ENCODE measurements at places on chromosomes 16 and 17.

GRCh38 chr16:73053364-73054124 is 5.6 kb upstream of the ZFHX3 start:
- no peak for DNase-seq

- DNase-seq: no peak
Observed at GRCh38 chr16:14641926-14642325, 9.2 kb downstream of the BFAR start.

DNA sequence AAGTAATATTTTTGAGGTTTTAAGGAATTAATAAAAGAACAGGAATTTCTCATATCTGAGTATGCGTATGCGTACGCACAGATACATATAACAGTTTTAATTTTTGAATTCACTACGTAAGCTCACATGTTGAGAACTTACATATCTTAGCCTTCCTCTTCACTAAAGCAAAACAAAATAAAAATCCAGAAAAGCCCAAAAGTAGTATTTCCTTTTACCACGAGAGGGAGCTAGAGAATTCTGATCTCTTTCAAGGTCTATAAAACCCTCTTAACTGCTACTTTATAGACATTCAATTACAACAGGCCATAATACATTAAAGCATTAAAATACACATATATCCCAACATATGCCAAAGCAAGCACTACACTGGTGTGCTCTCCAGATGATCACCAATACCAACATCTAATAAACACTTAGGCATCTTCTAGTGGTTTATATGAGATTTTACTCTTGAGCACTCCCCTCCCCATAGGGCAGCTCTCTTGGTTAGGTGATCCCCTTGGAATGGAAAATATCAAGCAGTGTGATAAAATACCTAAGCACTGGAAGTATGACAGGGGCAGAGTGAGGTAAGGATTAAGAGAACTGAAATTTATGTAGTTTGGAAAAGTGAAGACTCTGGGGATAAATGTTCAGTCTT is 94.0 kb downstream of the SKAP1 start:
- DNase-seq: peak; percentile 16

DNA sequence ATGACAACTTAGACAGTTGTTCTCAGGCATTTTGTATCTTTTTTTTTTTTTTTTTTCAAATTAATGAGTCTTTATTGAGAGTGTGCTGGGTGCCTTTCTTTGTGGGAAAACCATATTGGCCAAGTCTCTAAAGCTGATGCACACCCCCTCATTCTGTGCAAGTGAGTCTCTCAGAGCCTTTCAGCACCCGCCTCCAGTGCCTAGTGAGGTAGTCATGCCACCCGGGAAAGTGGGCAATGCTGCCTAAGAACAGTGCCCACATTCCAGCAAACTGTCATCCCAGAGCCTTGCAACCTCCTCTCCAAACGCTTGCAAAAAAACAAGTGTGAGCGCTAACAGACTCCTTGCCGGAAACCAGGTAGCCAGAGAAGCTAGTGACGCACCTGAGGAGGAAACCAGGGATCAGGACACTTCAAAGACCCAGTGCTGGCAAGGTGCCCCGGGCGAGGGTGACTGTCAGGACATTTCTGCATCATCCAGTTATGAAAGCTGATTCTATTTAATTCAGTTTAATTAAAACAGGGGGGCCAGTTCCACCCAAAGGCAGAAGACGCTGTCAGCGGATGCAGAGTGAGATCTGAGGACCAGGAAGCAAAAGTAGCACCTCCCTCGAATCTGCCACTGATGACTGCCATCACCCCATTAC is 34.9 kb downstream of the SMARCE1 start:
- peak; percentile 25 for DNase-seq

GRCh38 chr17:80779961-80780380 is 211.7 kb upstream of the CHMP6 start:
- no peak for DNase-seq

GRCh38 chr17:42045719-42046118 is 4.7 kb downstream of the C17orf113 start:
- no peak for DNase-seq

GRCh38 chr17:5225668-5226457 is 8.8 kb downstream of the SCIMP start:
- DNase-seq: no peak
